ENCODE measurements at places on chromosomes 2 and 18.
A peak's percentile ranks its signal among the peaks of the same experiment; 100 is the strongest.

DNA sequence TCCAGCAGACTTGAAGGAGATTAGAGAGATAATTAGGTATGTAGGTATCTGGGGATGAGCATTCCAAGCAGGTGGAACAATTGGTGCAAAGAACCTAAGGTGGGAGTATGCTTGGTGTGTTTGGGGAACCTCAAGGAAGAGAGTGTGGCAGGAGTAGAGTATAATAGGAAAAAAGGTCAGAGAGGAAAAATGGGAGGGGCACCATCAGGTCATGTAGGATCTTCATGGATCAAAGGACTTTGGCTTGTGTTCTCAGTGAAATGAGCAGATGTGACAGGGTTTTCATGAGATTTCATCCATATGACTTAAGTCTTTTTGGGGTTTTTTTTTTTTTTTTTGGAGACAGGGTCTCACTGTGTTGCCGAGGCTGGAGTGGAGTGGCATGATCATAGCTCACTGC is 47.3 kb downstream of the RBBP8 start:
- no peaks in the 10 kb centered on the region for H3K36me3 ChIP-seq
- no peaks in the 10 kb centered on the region for H3K4me1 ChIP-seq
- no peak overlapping the region for H3K4me3 ChIP-seq
- H3K27me3 ChIP-seq = no peaks in the 10 kb centered on the region
- no peak for DNase-seq

- no peak for DNase-seq
- no peaks in the 10 kb centered on the region for H3K27me3 ChIP-seq
- H3K27ac ChIP-seq = no peak overlapping the region
- no peaks in the 10 kb centered on the region for H3K4me1 ChIP-seq
- no peak overlapping the region for H3K4me3 ChIP-seq
These were observed 7.2 kb upstream of the CCDC74A start for GRCh38 chr2:131520526-131520925.

DNA sequence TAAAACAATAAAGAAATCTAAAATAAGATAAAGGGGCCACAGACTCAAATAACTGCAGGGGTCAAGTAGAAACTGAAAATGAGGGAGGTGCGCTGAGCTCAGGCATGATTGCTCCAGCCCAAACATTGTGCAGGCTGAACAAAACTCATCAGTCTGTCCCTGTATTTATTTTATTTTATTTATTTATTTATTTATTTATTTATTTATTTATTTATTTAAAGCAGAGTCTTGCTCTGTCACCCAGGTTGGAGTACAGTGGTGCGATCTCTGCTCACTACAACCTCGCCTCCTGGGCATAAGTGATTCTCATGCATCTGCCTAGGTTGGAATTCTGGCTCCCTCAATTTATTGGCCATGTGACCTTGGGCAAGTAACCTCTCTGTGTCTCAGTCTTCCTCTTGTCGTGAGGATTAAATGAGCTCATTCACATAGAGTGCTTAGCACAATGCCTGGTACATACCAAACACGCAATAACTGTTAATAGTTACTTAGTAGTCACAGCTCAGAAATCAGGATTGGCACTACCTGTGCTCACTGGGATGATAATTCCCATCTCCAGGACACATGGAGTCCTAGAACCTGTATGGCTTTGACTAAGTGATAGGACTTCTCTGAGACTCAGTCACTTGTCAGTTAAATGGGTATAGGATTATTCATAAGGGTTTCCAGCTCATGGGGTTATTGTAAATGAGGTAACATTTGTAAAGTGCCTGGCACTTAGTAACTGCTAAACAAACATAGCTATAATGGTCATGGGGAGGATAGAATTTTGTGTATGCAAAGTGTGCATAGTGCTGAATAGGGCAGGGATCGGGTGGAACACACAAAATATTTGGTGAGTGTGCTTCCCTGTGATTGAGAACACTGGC is 6.0 kb downstream of the SPEG start:
- DNase-seq = peak; percentile 15
- H3K4me3 ChIP-seq = no peak overlapping the region
- no peaks in the 10 kb centered on the region for H3K36me3 ChIP-seq

- H3K4me3 ChIP-seq = no peak overlapping the region
- no peaks in the 10 kb centered on the region for H3K27me3 ChIP-seq
- no peaks in the 10 kb centered on the region for H3K4me1 ChIP-seq
- H3K36me3 ChIP-seq = no peaks in the 10 kb centered on the region
- no peak overlapping the region for H3K27ac ChIP-seq
These were observed 52.0 kb upstream of the ARL4C start for GRCh38 chr2:234548695-234549420.

- H3K27me3 ChIP-seq = no peaks in the 10 kb centered on the region
- no peak overlapping the region for H3K27ac ChIP-seq
- H3K4me1 ChIP-seq = no peaks in the 10 kb centered on the region
- peak; percentile 8 for DNase-seq
- no peaks in the 10 kb centered on the region for H3K36me3 ChIP-seq
These were observed 39.7 kb downstream of the HS6ST1 start for GRCh38 chr2:128279009-128279408.

DNA sequence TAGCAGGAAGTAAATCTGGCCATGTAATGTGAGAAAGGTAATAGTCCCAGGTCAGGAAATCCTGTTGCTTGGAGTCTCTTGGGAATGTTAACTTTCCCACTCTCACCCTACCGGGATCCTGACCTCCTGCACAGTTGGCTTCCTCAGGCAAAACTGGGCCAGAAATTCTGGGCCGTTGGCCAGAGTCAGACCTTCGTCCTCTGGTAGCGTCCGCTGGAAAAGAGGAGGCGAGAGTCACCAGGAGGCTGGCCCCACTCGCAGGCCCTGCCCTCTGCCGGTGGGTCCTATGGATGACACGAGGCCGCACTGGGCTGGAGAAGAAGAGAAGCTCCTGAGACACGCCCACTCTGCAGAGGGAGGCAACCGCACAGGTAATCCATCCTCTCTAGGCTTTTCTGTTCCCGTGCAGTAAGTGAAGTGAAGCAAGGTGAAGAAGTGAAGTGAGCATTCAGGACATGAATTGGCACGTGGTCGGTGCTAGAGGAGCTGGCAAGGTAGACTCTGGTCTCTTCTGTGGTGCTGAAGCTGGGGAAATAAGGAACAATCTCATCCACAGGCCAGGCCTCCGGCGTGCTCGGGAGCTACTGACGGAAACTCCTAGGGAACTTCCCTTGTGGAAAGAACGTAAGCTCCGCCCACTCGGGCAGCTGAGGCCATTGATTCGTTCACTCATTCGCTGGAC is 182.7 kb upstream of the GLI2 start:
- H3K27ac ChIP-seq = no peak overlapping the region
- no peaks in the 10 kb centered on the region for H3K27me3 ChIP-seq
- H3K36me3 ChIP-seq = no peaks in the 10 kb centered on the region
- no peak overlapping the region for H3K4me3 ChIP-seq

DNA sequence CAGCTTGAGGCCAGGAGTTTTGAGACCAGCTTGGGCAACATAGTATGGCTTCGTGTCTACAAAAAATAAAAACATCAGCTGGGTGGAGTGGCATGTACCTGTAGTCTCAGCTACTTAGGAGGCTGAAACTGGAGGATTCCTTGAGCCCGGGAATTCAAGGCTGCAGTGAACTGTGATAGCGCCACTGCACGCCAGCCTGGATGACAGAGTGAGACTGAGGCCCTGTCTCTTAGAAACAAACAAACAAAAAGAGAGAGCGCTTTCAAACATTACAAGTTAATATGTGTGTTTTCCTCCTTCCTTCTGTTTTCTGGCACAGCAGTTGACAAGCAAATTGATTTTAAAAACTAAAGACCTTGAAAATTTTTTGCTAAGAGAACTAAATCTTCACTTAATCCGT is 9.9 kb downstream of the EPC2 start:
- H3K4me3 ChIP-seq = no peak overlapping the region
- H3K36me3 ChIP-seq = no peaks in the 10 kb centered on the region
- no peak for DNase-seq
- H3K27ac ChIP-seq = no peak overlapping the region

- H3K36me3 ChIP-seq = no peaks in the 10 kb centered on the region
- no peaks in the 10 kb centered on the region for H3K27me3 ChIP-seq
- H3K4me1 ChIP-seq = peaks cover 5% of the 10 kb centered on the region
- no peak overlapping the region for H3K27ac ChIP-seq
These were observed 131.7 kb upstream of the ITGA6 start for GRCh38 chr2:172295677-172296076.

DNA sequence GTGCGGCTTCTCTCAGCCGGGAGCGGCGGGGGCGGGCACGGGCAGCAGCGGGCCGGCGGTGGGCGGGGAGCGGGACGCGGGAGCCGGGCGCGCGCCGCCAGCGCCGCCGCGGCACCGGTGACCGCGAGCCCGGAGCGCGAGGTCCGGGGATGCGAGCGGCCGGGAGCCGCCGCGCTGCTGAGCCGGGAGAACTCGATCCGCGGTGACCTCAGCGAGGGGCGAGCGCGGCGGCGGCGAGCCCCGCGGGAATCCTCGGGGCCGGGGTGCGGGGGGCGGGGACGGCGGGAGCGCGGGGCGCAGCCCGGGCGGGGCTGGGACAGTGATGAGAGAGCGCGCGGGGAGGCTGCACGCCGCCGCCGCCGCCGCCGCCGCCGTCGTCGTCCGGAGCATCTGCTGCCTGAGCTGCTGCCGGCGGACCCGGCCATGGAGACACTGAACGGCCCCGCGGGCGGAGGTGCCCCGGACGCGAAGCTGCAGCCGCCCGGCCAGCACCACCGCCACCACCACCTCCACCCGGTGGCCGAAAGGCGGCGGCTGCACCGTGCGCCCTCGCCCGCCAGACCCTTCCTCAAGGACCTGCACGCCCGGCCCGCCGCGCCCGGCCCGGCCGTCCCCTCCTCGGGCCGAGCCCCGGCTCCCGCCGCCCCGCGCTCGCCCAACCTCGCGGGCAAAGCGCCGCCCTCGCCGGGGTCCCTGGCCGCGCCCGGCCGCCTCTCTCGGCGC is at the start of gene MTCL1:
Gene MTCL1 (plus strand): TSS at position 319 of the 723 bp plus-strand sequence. CDS start 105 bp downstream, at position 424.
- no peaks in the 10 kb centered on the region for H3K36me3 ChIP-seq
- peaks cover 4% of the 10 kb centered on the region for H3K4me1 ChIP-seq
- no peak for DNase-seq
- H3K27ac ChIP-seq = peak within 1 kb of the TSS; percentile 77
- peak within 1 kb of the TSS; percentile 87 for H3K4me3 ChIP-seq
- no peaks in the 10 kb centered on the region for H3K27me3 ChIP-seq

- DNase-seq = no peak
- no peaks in the 10 kb centered on the region for H3K27me3 ChIP-seq
- peak overlapping the region; percentile 76 for H3K27ac ChIP-seq
- H3K4me1 ChIP-seq = peaks cover 4% of the 10 kb centered on the region
- H3K4me3 ChIP-seq = no peak overlapping the region
- H3K36me3 ChIP-seq = no peaks in the 10 kb centered on the region
These were observed 96.7 kb upstream of the RIOK3 start for GRCh38 chr18:23356424-23356823.

DNA sequence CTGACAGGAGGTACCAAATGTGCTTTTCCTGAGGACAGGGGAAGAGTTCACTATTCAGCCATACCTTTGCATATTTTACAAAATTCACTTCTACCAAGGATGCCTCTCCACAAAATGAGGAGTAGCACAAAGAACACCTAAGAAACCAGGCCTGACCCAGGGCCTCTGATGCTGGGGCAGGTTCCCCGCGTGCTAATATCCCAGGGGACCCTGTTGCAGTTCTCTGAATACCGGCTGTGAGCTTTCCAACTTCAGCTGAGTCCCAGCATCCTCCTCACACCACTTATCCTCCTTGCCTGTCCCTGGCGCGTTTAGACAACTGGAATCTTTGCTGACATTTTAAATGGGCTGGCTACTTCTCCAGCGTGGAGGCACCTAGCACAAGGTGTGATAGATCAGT is 142.3 kb downstream of the BCL2 start:
- H3K4me3 ChIP-seq = no peak overlapping the region
- H3K36me3 ChIP-seq = no peaks in the 10 kb centered on the region
- no peaks in the 10 kb centered on the region for H3K27me3 ChIP-seq
- H3K4me1 ChIP-seq = no peaks in the 10 kb centered on the region

DNA sequence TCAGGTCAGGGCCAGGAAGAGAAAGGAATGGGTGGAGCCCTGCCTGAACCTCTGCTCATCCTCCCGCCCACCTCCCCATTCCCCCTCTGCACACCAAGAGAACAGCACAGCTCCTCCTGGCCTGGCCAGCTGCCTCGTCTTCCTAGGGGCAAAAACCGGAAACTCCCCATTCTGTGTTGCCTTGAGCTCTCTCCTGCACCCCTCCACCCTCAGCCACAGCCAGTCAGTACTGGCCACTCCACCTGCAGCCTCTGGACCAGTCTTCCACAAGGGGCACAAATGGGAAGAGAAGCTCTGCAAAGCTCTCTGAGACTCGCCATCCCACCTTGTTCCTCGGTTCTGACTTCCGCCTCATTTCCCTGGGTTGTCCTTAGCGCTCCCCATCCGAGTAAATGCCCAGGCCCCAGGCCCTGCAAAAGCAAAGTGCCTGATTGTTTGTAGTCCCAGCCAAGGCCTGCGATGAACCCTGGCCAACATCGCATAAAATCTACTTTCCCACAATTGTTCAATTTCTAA is 39.3 kb upstream of the SLC35G4 start:
- H3K36me3 ChIP-seq = no peaks in the 10 kb centered on the region
- H3K4me3 ChIP-seq = no peak overlapping the region
- no peaks in the 10 kb centered on the region for H3K4me1 ChIP-seq
- H3K27me3 ChIP-seq = no peaks in the 10 kb centered on the region
- DNase-seq = no peak
- H3K27ac ChIP-seq = no peak overlapping the region

DNA sequence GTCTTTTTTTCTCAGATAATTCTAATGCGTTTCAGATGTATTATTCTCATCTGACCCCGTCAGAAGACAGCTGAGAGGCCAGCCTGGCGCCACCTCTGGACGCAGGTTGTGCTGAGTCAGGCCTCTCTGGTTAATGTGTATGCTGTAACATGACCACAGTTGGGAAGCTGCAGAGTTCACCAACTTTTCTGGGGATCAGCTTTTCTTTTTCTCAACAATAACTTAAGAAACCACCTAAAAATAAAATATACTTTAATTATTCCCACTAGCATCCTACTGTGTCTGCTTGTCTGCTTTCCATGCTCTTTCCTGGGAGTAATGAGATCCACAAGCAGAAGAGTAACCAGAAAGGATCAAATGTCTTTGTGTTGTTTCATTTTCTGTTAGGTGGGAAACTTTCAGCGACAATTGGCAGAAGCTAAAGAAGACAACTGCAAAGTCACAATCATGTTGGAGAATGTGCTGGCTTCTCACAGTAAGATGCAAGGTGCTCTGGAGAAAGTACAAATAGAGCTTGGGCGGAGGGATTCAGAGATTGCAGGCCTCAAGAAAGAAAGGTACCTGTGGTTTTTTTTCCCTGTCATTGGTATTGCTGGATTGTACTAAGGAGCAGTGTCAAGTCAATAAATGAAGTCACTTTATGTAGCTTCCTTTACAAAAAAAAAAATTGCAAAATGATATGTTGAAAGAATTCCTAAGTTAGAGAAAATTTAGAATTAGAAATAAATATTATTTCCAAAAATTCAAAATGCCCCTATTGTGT is 79.8 kb downstream of the CCDC150 start:
- no peaks in the 10 kb centered on the region for H3K4me1 ChIP-seq
- H3K36me3 ChIP-seq = no peaks in the 10 kb centered on the region

- no peak overlapping the region for H3K27ac ChIP-seq
- H3K36me3 ChIP-seq = no peaks in the 10 kb centered on the region
- H3K4me3 ChIP-seq = no peak overlapping the region
- no peaks in the 10 kb centered on the region for H3K27me3 ChIP-seq
These were observed 55.4 kb upstream of the UPP2 start for GRCh38 chr2:158046121-158046880.

DNA sequence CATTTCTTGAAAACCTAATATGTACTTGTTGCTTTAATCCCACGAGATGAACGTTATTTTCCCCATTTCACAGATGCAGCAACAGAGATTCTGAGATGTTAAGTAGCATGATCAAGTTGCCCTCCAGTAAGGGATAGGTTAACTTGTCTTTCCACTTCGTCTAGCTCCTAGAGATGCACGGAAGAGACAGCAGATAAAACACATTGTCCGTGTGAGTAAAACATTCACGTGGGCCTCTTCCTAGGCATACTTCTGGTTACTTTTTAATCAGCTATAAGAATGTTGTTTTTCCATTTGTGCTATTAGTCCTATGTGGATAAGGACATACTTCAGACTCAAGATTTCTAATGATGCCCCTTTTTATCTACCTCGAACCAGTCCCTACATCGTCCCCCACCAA is 1.2 kb upstream of the ARHGAP28 start:
- no peak for DNase-seq

Measured in uterus (tissue), 4 donors.